T-helper 22 cell (primary cell): ENCODE measurements at places on chromosomes 7 and 10.

DNA sequence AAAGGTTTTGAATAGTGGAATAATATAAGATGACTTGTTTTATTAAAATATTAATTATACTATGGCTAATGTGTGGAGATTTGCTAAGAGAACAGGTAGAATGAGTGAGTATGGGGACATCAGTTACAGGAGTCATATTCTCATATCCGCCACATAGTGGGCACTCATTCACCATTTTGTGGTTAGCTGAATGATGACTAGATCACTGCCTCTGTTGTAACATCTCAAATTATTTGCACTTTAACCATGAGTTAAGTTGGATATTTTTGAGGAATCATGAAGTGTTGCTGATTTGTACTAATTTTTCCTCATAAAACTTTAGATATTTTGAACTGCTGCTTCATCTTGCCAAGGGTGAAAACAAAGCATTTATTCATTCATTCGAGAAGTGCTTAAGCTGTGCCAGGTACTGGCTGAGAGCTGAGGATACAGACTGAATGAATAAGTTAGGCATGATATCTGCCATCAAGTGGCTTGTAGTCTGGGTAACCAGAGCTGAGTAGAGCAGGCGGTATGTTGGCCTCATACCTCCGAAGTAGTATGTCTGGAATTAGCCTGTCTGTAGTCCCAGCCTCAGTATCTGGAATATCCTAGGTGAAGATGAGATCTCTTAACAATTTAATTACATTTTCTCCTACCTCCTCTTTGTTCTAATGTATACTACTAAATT lies 100.5 kb downstream of the ZEB1 start:
- no peak for DNase-seq

DNA sequence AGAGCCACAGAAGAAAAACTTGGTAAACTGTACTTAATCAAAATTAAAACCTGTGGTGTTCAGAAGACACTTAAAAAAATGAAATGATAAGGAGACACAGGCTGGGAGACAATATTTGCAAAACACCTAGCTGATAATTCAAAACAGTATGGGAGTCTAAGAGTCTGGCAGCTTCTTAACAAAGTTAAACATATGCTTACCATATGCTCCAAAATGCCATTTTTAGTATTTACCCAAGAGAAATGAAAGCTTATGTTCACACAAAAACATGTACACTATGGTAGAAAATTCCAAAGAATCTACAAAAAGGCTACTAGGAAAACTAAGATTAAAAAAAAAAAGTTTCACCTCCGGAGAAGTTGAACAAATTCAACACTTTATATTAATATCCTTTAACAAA lies 48.6 kb downstream of the ITGB1 start:
- no peak for DNase-seq

DNA sequence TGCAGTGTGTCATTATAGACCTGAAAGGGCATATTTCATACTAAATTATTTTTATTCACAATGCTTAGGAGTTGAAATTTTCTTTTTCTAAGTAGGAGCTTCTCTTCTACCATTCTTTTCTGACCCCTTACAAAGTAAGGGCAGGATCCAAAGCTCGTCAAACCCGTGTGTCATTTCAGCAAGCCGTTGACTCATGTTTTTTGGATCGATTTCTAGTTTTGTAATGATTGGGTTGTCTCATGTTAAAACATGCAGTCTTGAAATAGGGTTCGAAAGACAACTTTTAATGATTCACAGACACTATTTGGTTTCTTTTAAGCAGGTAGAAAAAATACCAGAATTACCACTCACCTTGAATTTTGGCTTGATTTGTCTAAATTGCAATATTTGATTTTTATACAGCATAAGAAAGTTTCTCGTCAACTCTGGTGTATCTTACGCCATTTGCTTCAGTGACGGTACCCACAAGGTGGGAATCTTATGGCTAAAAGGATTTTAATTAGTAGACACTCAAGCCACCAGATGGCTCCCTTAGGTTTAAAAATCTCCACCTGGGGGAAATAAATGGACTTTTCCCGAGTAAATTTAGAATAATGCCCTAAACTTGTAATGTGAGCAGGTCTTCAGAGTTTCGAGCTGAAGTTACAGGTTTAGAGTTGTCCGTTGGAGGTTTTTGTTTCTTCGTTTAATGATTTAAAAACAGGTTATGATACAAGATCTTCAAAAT lies 283.4 kb downstream of the CCDC3 start:
- DNase-seq = no peak

DNA sequence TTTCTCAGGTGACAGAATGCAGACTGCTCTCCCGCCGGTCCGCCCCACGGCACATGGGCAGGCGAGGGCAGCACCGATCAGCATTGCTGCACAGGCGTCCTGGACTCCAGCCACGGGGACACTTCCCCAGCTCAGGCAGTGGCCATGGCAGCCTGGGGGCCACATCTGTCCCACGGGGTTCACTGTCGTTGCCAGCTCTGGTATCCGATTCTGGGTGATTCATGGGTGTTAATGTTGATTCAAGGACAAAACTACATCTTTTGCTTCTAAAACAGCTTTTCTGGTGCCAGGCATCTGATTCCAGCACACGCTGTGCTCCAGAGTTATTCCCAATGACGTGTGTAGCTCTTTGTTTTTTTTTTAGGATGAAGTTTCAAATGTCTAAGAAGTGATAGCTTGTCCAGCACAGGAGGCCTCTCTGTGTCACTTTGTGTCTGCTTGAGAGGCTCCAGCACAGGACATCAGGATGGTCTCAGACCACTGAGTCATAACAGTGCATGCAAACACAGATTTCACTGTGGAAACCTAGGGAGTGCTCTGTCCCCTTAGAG lies 218.0 kb downstream of the WDR37 start:
- DNase-seq = no peak

DNA sequence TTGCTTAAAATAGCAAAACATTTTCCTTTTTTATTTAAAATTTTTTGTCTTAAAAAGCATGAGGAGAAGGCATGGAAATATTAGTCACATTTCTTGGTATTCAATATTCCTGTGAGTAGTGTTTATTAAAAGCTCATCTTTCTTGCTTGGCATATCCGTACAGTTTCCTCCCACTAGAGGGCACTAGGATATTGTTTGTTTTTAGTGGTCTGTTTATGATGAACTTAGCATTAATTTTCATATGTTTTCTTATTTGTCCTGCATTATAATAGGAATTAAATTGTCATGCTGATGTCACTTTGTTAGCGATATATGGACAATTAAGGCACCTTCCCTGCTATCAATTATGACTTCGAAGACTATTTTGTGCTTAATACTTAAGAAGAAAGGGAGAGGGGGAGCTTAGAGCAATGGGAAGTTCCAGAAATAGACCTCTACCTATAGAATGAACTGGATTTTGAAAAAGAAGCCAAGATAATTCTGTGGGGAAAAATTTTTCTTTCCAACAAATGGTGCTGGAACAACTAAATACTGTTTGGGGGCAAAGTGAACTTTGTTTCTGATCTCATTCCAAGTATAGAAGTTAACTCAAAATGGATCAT lies 91.0 kb upstream of the STRIP2 start:
- DNase-seq = no peak

DNA sequence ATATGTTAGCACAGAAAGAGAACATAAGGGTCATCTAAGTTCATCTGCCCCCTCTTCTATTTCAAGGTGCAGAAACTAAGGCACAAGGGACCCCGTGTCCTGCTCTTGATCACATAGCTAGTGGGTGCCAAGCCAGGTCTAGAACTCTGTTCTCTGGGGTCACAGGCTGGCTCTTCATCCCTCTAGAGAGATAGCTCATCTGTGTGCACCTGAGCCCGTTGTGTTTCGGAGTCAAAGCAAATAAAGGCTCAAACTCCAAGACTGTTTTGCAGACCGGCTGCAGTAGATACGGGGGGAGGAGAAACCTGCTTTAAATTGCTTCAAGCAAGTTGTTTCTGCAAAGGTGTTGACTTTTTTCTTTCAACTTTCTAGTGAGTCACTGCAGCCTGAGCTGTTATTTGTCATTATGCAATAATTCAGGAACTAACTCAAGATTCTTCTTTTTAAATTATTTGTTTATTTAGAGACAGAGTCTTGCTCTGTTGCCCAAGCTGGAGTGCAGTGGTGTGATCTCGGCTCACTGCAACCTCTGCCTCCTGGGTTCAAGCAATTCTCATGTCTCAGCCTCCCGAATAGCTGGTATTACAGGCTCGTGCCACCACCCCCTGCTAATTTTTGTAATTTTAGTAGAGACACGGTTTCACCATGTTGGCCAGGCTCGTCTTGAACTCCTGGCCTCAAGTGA lies 6.5 kb downstream of the BLVRA start:
- DNase-seq = no peak

- DNase-seq = no peak
Observed at GRCh38 chr10:35913628-35914027, 271.5 kb upstream of the FZD8 start.

DNA sequence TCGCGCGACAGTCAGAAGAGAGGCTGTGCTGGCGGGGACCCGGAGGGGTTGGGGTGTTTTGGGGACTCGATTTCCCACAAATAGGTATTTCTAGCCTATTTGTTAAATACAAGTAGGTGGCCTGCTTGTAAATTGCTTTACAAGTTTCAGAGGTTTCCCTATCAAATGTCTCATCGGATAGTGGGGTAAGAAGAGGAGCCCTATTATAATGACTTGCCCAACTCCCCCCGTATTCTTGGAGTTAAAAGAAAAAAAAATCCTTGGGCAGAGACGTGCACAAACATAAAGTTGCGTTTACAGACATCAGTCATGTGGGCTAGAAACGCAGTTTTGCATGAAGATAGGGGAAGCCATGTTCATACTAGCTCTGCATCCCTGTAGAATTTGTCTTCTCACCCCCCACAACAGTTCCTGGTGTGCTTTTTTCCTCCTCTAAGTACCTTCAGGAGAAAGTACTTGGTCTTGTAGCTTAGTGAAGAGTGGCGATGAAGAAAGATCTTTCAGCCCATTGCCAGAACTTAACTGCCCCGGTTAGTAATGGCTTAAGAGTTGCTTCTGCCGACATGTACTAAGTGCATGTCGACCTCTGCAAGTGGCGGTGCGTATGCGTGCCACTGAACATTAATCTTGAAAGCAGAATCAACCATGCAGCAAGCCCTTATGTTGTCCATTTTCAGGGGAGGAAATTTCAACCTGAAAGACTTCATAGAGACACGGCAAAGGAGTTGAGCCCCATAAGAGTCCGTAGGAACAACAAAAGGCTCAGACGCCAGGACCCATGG lies 832 bp upstream of the TIAL1 start:
- DNase-seq = no peak

GRCh38 chr7:35781767-35782515 lies 18.9 kb upstream of the SEPTIN7 start:
- no peak for DNase-seq

- DNase-seq = no peak
Observed at GRCh38 chr10:6095810-6096570, 7.2 kb downstream of the RBM17 start.

- no peak for DNase-seq
Observed at GRCh38 chr7:13826752-13827151, 162.7 kb downstream of the ETV1 start.

DNA sequence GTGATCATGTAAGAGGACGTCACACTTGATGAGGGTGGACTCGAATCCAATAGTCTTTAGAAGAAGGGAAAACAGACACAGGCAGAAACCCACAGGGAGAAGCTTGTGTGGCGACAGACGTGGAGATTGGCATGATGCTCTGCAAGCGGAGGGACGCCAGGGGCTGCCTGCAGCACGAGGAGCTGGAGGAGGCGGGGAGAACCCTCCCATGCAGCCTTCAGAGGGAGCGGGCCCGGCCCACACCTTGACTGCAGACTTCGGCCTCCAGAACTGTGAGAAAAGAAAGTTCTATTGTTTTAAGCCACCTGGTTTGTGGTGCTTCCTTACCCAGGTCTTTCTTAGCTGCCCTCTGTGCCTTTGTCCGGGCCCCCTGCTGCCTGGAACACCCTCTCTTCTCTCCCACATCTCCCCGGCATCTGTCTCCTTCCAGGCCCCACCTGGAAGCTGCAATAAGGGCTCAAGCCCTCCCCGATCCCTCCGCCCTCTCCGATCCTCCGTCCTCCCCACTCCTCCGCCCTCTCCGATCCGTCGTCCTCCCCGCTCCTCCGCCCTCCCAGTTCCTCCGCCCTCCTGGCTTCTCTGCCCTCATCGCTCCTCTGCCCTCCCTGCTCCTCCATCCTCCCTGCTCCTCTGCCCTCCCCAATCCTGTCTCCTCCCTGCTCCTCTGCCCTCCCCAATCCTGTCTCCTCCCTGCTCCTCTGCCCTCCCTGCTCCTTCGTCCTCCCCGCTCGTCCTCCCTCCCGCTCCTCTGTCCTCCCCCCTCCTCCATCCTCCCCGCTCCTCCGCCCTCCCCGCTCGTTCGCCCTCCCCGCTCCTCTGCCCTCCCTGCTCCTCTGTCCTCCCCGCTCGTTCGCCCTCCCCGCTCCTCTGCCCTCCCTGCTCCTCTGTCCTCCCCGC lies 17.4 kb upstream of the PRKAG2 start:
- DNase-seq = no peak

DNA sequence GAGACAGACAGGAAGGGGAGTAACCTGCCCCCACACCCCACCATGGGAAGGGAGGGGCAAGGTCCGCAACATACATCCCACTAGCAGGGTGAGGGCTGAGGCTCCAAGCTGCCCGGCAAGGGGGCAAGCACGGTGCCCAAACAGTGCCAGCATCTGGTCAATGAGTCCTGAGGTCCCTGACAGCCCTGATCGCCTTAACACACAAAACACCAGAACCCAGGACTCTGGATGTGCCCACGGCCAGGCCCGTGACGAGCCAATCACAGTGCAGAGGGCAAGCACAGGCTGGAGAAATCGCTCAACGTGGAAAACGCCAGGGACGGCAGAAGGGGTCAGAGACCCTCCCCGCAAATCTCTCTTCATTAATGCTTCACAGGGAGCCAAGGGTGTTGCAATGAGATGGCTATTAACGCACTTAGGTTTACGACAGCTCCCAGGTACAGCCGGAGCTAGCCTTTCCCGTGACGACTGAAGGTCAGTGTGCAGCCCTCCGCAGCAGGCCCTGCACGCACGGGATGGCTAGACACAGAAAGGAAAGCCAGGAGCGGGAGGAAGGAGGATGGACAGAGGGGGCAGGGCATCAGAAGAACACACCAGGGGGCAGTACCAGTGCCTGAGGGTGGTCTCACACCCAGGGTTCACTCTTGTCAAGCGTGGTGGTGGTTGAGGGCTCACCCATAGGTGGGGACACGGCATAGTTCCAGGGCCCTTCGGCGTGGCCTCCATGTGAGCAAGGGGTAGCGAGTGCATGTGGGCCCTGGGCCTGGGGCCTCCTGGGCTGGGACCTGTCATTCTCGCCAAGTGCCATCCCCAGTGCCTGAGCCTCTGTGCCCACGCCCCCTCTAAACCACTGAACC lies 220.5 kb downstream of the MAD1L1 start:
- no peak for DNase-seq

DNA sequence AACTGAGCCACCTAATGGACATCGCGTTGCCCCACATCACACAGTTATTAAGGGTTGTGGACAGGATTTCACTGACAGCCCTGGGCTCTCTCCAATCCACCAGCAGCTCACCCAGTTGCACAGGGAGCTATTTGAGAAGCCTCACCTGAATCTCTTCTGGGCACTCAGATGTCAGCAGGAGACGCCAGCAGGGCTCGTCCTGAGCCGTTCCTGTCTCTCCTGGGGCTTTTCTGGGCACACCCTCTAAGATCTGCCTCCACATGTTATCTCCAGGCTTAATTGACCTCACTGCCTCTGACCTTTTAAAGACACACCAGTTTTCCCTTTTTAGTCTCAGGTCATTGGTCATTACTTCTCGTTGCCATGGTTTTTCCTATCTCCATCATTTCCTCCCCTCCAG lies 63.0 kb downstream of the GRID1 start:
- no peak for DNase-seq

GRCh38 chr10:132203256-132204077 lies 16.7 kb downstream of the DPYSL4 start:
- DNase-seq = no peak

GRCh38 chr10:112184379-112184778 lies 814 bp upstream of the GPAM start:
- no peak for DNase-seq

- no peak for DNase-seq
Observed at GRCh38 chr7:3229904-3230470, 71.1 kb upstream of the SDK1 start.
